Fibroblast of skin of abdomen (primary cell): ENCODE measurements at places on chromosomes 13 and 19.

GRCh38 chr19:48999481-49000325 is 6.0 kb downstream of the RUVBL2 start:
- peak; percentile 65 for DNase-seq

DNA sequence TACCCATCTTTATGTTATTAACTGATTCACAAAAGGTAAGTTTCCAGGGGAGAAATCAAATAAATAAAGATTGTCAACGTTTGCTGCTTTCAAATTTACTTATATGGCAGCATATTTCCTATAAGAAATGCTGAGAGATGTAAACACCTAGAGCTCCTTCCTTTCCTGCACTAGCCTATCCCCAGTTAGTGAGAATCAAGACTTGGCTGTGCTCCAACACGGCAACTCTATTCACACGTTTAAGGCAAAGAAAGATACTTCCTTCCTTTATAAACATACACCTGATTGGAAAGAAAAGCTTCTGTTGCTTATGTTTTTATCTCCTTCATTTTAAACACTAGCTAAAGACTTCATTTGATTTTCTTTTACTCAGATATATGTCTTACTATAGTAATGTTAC is 107.0 kb downstream of the PCDH9 start:
- no peak for DNase-seq

DNA sequence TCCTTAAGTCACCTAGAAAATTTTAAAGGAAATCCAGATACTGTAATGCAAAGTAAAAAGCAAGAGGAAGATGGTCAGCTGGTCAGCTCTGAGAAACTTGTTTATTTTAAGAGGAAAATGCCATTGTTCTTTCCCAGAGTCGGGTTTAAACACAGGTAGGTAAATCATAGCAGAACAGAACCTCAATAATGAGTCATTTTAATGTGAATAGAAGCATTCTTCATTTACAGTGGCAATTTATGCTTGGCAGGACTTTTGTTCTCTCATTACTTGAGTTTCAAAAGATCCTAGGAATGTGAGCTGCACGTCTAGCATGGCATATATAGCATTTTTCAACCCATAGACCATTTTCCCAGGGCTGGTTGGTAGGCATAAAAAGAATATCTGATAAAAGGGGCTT is 132.3 kb downstream of the LIG4 start:
- no peak for DNase-seq

GRCh38 chr13:24007979-24008620 is 110.8 kb upstream of the C1QTNF9B start:
- DNase-seq, result no peak

DNA sequence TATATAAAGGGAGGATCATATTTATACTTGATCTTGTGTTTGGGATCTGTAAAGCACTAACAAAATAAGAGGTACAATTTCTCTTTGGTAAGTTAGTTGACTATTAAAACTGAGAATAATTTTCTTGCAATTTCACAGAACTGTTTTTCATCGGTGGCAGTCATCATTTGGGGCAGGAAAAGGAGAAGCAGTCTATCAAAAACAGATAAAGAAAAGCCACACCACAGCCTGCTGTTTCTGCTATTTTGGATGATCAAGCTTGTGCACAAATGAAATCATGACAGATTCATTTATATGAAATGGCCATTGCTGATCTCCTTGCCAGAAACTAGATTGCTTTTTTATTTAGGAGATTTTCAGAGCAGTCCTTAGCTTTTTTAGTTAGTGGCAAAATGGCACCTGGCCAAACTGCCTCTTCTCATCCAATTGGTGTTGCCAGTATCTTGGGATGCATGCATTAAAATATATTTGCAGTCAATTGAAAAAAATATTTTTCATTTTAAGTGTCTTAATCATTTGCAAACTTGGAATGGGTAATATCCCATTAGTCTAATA is 326.0 kb downstream of the HS6ST3 start:
- DNase-seq, result no peak

DNA sequence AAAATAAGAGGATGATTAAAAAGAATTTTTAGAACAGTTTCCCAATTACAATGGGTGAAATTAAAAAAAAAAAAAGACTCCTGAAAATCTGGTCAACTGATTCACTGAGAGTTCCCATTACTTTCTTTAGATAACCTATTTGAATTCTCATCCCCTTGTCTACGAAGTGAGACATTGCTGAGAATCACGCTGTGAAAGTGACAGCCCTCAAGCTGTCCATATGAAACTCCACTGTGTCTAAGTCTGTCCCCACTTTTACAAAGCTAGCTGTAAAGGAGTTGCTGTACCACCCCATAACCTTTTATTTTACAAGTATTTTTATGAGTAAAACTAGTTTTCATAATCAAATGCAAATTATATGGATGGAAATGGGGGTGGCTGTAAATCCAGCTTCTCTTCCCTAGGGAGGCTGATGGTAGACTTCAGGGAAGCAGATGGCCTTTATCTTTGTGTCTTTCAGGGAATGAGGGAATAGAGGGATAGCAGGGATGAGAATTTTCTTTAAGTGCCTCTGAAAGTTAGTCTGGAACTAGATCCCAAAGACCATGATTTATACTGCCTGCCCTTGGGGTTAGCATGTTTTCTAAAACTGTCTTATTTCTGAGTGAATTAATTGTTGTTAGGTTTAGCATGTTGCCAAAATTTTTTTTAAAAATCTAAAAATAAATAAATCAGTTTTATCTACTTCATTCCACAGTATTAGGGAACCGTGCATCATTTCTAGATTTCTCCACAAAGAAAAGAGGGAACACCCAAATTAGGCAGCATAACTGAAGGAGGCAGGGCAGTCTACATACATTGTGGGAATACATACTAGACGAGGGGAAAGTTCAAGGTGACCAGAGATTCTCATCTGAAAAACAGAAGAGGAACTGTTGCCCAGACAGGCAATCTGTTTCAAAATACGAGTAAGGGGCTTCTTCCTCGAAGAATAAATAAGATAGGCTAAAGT is 1219.1 kb downstream of the UQCRFS1 start:
- DNase-seq, result no peak

DNA sequence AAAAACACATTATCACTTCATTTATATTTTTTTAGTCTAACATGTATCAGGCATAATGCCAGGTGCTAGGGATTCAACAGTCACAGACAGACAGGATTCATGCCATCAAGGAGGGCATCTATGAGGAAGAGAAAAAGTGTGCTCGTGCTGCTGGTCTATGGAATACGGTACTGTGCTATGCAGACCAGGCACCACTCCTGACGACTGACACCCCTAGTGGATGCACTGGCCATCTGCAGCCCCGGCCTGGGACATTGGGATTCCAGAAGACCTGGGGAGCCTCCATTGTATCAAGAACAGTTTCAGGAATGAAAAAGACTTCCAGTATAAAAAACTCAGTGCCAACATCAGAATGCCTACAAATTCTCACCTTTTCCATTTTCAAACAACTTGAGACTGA is 94.0 kb downstream of the KLF12 start:
- peak; percentile 23 for DNase-seq
